ENCODE measurements at places on chromosomes 2 and 18.

DNA sequence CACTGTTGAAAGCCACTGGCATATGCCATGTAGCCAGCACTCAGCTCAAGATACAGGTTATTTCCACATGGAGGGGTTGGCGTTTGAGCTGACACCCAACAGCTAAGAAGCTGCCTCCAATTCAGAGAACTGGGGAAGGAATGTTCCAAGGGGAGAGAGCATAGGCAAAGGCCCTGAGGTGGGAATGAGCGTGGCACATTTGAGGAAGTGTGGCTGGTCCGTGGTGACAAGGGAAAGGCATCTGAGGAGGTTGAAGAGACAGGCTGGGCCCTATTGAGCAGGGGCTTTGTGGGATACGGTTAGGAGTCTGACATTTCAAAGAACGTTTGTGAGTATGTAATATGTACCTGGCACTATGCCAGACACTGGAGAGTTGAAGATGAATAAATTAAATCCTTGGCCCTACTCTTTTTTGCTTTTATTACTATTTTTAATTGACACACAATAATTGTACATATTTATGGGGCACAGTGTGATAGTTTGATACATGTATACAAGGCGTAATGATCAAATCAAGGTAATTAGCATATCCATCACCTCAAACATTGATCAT lies 27.6 kb upstream of the TMBIM1 start:
- DNase-seq: no peak

GRCh38 chr2:2950403-2950952 lies 427.1 kb downstream of the EIPR1 start:
- DNase-seq: no peak

- no peak for DNase-seq
These were observed 144.1 kb downstream of the ZFP36L2 start for GRCh38 chr2:43082111-43082894.

DNA sequence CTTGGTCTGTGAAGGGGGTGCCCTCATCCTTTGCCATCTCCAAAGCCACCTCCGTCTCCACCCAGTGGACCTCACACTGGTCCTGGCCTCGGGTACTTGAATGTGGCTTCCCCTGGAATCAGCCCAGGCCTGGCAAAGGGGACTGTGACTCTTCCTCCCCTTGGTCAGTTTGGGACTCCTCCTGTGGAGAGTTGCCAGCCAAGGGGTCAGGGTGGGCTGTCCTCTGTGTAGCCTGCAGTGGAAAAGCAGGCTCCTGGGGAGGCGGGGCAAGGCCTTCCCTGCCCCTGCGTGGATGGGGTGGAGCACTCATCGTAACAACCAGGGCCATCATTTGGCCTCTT lies 59.8 kb downstream of the INHBB start:
- DNase-seq: no peak

DNA sequence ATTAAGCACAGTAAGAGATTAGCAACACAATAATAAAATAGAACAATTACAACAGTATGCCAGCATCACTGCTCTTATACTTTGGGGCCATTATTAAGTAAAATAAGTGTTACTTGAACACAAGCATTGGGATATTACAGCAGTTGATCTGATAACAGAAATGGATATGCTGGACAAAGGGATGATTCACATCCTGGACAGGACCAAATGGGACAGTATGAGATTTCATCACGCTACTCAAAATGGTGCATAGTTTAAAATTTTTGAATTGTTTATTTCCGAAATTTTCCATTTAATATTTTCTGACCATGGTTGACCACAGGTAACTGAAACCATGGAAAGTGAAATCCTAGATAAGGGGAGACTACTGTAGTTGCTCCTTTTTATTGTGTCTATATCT lies 138.2 kb downstream of the UBR3 start:
- DNase-seq: no peak

DNA sequence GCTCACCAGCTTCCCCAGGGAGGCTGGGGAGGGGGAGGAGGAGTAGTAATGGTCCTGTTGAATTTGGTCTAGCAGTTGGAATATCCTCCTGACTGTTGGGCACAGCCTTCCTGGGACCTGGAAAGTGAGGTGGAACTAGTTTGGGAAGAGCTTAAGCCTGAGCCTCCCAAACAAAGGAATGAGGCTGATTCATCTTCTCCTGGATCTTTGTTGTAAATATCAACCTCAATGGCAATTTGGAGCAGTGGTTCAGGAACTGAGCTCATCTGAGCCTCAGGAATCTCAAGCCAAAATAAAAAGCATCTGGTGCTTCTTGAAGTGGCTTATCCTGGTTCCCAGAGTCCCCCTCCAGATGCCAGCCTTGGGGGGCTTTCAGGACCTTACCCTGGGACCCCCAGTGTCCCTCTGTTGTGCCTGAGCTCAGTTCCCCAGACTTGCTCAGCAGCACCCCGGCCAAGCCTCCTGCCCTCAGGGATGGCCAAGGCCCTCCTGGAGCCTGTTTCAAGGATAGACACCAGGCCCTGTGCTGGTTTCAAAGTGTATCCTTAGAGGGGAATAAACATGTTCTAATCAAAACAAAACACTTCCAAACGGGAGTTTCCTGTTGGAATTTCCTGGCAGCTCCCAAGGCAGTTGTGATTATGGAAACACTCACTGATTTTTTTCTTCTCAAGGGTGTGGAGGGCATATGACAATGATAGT lies 112.6 kb downstream of the DDX1 start:
- no peak for DNase-seq

GRCh38 chr18:76727589-76727988 lies 94.8 kb upstream of the ZNF236 start:
- no peak for DNase-seq

DNA sequence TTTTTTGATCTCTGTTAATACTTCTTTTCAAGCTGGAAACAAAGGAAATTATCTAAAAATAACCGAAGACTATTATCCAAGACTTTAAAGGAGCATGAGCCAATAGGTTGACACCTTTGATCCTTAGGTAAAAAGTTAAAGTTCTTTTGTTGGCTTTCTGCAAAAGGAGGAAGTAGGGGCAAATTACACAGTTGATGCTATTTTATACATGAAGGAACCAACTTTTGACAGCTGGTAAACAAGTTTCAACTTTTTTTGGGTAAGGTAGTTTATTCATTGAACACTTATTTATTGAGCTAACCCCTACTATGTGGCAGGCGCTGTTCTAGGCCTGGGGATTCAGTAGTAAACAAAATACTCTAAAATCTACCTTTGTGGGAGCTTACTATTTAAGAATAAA lies 66.6 kb upstream of the ZEB2 start:
- no peak for DNase-seq

- no peak for DNase-seq
These were observed 122.6 kb downstream of the BCL2L11 start for GRCh38 chr2:111243295-111243694.

- no peak for DNase-seq
These were observed 414.6 kb upstream of the TRIB2 start for GRCh38 chr2:12302140-12302539.

DNA sequence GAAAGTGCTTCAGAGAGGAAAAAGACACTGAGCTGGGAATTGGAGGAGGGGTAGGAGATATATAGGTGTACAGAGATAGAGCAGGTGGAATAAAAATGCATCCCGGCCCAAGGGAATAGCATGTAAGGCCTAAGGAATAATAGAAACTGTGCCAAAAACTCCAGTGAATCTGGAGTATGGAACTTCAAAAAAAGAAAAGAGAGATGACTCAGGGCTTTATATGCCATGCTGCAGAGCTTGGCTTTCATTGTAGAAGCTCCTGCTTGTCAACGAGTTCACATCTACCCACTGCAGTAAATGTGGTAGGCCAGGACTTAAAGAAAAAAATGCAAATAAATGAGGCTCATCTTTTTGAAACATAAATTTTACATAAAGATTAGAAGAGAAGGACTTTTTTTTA lies 131.8 kb downstream of the MREG start:
- no peak for DNase-seq

GRCh38 chr2:57894381-57894780 lies 152.2 kb upstream of the VRK2 start:
- no peak for DNase-seq

DNA sequence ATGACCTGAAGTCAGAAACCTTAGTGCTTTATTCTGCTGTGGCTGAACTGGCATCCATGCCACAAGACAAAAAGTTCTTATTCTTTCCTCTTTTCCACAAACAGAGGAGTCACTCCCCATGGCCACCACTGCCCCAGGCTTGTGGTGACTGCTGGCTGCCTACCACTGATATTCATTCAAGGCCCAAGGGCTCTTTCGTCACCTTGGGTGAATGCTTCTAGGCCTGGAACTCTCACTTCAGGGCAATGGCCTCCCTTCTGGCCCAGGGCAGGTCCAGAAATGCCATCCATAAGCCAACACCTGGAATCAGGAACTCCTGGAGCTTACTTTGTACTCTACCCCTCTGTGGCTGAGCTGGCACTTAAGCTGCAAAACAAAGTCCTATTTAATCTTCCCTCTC lies 109.8 kb downstream of the NAT8 start:
- DNase-seq: no peak

GRCh38 chr2:119879502-119879901 lies 119.8 kb downstream of the PTPN4 start:
- DNase-seq: no peak

- DNase-seq: no peak
These were observed 19.1 kb downstream of the ADAM17 start for GRCh38 chr2:9536504-9536903.

DNA sequence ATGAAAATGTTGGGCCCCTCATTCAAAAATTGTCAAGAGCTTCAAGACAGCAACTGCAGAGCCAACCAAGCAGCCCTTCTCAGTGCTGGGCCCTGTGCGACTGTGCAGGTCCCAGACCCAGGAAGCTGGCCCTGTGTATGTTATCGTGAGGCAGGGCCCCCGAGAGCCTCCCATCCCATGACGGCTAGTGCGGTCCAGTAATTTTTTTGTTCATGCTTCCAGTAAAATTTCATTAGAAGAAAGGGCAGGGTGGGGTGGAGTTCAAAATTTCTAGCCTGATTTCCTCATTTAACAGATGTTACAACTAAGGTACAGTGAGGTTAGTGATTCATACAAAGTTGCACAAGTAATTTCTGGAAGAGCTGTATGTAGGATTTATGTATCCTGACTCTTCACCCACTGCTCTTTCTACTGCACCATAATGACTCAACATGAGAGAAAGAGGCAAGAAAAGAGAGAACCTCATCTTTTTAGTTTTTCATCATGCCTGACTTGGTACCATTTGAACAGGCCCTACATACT lies 105.5 kb downstream of the ZEB2 start:
- DNase-seq: no peak

GRCh38 chr2:5493256-5493655 lies 198.9 kb upstream of the SOX11 start:
- DNase-seq: no peak

GRCh38 chr18:47801817-47802216 lies 128.6 kb downstream of the SMAD2 start:
- DNase-seq: no peak

- DNase-seq: no peak
These were observed 234.0 kb downstream of the GBX2 start for GRCh38 chr2:235934059-235934773.

GRCh38 chr18:11654736-11655605 lies 34.1 kb upstream of the GNAL start:
- peak; percentile 88 for DNase-seq

GRCh38 chr18:51020536-51020935 lies 9.5 kb upstream of the SMAD4 start:
- DNase-seq: no peak

DNA sequence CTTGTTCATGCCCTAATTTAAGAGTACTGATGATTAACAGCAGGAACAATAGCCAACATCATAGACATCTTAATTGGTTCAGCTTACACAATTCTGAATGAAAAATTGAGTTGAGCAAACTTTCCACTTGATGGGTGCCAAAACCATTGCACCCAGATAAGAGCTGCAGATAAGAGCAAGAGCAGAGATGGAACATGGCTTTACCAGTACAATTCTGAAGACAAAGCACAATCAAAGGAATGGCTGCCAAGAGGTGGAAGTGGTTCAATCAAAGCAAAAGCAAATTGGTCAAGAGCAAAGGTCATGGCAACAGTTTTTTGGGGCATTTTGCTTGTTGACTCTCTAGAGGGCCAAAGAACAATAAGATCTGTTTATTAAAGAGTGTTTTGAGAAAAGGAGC lies 65.6 kb upstream of the ATP5MC3 start:
- DNase-seq: no peak

- no peak for DNase-seq
These were observed 27.8 kb upstream of the ICOS start for GRCh38 chr2:203908797-203909185.

DNA sequence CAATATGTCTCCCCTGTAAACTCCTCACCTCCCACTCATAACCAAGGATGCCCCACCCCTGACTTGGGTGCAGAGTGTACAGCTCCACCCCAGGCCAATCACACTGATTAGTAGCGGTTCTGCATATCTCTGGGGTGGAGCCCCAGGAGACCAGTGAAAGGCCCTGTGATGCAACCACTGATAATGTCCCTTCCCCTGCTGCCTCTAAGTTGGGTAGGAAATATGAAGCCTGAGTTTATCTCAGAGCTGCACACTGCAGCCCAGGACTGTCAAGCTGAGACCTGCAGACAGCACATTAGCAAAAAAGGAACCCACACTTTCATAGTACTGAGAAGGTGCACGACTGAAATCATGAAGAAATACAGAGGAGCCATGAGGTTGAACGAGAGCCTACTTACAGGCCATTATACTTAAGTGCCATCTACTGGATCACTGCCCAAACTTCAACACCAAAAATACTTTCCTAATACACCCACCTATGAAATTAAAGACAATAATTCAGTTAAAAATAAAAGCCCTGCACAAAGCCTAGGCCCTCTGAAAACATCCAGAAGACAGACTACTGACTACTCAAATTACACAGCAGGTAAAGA lies 455.4 kb upstream of the LRRTM4 start:
- DNase-seq: no peak

DNA sequence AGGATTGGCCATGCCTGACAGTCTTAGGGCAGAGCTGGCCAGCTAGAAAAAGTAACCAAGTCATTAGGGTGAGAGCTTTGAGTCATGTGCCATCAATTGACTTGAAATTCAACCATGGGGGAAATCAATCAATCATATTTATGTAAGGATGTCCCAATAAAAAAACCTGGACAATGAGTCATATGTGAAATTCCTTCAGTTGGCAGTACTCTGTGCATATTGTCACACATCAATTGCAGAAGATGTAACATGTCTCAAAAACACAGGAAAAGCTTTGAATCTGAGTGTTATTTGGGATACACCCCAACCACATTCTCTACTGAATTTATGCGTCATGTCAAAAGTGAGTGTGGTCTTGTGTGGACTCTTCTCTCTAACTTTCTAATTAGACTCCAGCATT lies 1004.1 kb upstream of the NRXN1 start:
- no peak for DNase-seq

- no peak for DNase-seq
These were observed 536.3 kb upstream of the TNP1 start for GRCh38 chr2:217396165-217396564.

- no peak for DNase-seq
These were observed 293.2 kb upstream of the DCC start for GRCh38 chr18:52046842-52047241.

DNA sequence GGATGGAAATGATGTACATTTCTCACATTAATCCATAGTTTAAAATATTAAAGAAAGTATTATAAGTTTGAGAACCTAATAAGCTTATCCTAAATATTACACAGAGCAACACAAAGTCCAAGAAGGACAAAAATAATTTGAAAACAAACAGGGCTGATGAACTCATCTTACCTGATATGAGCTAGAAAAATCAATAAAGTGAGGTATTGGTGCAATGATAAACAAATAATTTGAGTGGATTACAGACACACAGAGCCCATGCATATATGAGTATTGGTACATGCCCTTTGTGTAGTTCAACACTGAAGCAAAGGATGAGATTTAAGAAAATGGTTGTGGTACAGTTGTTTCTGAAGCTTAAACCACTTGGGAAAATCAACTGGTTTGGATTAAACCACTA lies 1139.0 kb downstream of the SUCLG1 start:
- DNase-seq: no peak

GRCh38 chr2:70785137-70785911 lies 5.1 kb downstream of the FIGLA start:
- peak; percentile 46 for DNase-seq

Measured in 8988T (cell line).